Inflammatory macrophage (primary cell): ENCODE measurements at places on chromosomes 16 and 17.

- DNase-seq: no peak
Measured at GRCh38 chr17:38825762-38826247, 684 bp upstream of the CWC25 start.

GRCh38 chr17:27109346-27109745 is 184.6 kb upstream of the WSB1 start:
- DNase-seq: no peak

DNA sequence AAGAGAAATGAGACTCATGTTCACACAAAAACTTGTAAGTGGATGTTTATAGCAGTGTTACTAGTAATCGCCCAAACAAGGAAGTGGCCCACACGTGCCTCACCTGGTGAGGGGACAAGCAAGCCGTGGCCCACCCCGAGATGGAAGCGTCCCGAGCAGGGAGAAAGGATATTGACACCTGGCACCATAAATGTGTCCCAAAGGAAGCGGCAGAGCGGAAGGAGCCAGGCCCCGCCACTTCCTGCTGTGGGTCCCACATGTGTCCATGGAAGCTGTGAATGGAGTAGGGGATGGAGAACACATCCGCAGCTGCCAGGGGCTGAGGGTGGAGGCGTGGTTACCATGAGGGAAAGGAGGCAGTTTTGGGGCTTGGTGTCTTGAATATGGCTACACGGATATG is 18.9 kb downstream of the KCNJ18 start:
- DNase-seq: no peak

DNA sequence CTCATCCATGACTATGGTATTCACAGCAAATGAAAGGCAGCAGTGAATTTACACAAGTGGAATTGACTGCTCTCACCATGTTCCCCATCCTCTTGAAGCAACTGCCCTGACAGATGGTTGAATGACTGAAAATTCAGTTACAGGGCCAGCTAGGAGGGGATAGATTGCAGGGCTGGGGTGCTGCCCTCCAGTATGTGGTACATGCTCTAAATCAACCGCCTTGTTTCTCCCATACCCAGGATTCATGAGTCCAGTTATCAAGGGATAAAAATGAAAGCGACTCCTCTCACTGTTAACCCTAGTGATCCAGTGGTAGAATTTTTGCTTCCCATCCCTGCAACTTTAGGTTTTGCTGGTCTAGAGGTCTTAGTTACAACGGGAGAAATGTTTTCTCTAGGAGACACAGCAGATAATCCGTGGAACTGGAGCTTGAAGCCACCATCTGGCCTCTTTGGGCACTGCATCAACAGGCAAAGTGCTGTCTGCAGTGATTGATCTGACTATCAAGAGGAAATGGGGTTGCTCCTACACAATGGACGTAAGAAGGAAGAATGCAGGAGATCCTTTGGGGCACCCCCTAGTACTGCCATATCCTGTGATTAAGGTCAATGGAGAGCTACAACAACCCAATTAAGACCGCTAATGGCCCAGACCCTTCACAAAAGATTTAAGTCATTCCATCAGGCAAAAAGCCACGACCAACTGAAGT is 32.0 kb downstream of the SCPEP1 start:
- DNase-seq: peak; percentile 55

- DNase-seq: no peak
Measured at GRCh38 chr17:48718227-48718760, 4.0 kb downstream of the PRAC1 start.

DNA sequence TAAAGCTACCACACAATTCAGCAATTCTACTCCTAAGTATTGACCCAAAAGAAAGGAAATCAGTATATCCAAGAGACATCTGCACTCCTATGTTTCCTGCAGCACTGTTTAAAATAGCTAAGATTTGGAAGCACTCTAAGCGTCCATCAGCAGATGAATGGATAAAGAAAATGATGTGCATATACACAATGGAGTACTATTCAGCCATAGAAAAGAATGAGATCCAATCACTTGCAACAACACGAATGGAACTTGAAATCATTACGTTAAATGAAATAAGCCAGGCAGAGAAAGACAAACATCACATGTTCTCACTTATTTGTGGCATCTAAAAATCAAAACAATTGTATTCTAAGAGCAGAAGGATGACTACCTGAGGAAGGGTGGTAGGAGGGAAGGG is 1.5 kb downstream of the SLFN11 start:
- no peak for DNase-seq

DNA sequence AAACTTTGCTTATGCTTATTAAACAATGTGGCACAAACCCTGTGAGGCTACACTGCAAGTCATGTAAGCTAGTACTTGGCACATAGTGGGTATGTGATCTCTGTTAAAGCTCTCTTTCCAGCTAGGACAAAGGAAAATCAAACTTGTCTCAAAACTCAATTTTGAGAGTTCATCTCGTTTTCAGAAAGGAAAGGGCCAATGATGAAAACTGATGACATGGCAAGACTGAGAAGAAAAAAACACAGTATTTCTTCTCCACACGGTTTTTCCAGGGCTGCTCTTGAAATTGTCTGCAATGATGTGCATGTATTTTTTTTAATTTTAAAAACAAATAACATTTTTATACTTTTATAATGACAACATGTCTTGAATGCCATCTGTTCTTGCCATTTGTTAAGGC is 389.8 kb downstream of the CA10 start:
- DNase-seq: no peak

GRCh38 chr17:68185820-68186219 is 62.0 kb upstream of the AMZ2 start:
- DNase-seq: no peak
